IMR-90 (cell line): ENCODE measurements at places on chromosomes 12 and 14. TPM values are rescaled to one million over a fixed set of nuclear protein-coding genes. Genes with fewer than 3 reads are reported as not detected.

LHX5 gene
- total RNA-seq: not detected in 2 replicates

SLC10A1 gene
- not detected in 2 replicates for total RNA-seq

DNA sequence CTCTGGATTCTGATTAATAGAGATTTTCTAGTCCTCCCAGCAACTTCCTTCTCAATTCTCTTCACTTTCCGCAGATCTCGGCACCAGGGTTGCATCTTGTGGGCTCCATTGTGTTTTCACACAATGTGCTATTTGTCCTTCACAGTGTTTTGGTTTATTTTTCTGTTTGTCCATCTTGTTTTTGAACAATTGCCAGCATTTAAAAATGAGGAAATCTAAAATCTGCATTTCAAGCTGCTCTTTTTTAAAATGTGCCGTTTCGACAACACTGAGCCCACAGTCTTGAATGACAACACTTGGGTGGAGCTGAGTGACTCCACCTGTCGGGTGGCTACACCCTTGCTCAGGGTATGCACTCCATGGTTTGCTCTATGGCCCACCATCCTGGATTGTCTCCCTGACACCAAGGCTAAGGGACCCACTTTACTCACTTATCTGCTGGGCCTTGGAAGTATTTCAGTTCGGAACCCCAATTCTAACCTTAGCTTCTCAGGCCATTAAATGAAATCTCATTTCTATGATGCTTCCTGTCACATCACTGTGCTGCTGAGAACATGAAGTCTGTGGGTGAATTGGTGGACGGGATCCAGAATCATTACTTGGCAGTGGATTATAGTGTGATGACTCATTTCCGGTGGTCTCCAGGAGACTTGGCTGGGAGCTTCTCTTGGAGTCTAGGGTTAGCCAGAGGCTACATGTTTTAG lies 3.4 kb upstream of the MYRFL start:
- DNase-seq: peak; percentile 68

GRCh38 chr12:64656429-64656828 lies 46.1 kb downstream of the RASSF3 start:
- no peak for DNase-seq

ADGRD1 gene
- total RNA-seq: not detected in 2 replicates

DNA sequence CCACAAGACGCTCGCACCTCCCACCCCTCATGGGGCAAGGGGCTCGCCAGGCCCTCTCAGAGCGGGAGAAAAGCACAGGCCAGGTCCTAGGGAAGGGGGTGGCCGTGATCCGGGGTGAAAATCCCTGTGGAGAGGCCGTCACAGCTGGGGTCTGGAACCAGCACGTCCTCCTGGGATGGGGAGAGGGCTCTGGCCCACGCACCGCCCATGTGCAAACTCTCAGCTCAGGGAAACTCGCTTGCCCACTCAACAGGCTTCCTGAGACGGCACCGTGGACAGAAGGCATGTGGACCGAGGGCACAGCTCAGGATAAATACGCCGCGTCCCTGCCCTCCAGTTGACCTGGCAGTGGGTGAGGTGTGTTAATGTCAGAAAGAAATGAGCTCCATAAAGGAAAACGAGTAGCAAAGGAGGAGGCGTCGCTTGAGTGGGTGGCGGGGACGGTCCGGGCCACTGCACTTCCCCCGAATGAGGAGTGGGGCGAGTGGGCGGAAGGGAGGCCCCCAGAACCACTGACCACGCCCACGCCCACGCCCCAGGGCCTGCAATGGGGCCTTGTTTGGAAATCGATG lies 57.6 kb upstream of the GALNT9 start:
- no peak for DNase-seq

DNA sequence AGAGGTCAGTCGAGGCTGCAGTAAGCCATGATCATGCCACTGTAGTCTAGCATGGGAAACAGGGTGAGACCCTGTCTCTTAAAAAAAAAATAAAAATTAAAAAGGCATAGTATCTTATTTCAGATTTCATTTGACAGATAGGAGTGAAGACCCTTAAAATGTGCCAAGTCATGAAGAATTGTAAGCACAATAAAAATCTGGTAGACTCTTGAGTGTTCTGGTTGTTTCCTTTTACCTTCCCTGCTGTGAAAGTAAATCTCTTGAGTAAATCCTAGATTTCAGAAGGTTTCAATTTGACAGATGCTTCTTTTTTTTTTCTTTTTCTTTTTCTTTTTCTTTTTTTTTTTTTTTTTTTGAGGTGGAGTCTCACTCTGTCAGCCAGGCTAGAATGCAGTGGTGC lies 109.0 kb downstream of the ESR2 start:
- no peak for DNase-seq

SLC17A8 gene
- total RNA-seq: not detected in 2 replicates

AMIGO2 gene
- 31.7 and 32.6 TPM in 2 replicates for total RNA-seq

GRCh38 chr14:90536092-90536491 lies 139.3 kb downstream of the CALM1 start:
- DNase-seq: no peak

ENDOU gene
- total RNA-seq: under 0.01 TPM in 2 replicates

GRCh38 chr12:79012636-79013035 lies 148.1 kb downstream of the SYT1 start:
- DNase-seq: no peak

DNA sequence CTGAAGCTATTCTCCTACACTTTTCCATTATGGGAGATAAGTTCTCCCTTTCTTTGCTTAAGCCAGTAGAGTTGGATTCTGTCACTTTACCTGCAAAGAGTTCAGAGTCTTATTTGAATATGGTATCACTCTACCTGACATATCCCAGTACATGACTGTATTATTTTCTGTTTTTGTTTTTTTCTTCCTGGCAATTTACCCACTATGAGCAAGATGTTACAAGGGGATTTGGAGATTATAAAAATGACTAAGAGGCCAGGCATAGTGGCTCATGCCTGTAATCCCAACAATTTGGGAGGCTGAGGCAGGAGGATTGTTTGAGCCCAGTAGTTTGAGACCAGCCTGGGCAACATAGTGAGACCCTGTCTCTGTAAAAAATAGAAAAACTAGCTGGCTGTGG lies 46.4 kb upstream of the CHST11 start:
- DNase-seq: no peak

MMP19 gene
- 8.6 and 9.9 TPM in 2 replicates for total RNA-seq

GDF3 gene
- not detected in 2 replicates for total RNA-seq

DNA sequence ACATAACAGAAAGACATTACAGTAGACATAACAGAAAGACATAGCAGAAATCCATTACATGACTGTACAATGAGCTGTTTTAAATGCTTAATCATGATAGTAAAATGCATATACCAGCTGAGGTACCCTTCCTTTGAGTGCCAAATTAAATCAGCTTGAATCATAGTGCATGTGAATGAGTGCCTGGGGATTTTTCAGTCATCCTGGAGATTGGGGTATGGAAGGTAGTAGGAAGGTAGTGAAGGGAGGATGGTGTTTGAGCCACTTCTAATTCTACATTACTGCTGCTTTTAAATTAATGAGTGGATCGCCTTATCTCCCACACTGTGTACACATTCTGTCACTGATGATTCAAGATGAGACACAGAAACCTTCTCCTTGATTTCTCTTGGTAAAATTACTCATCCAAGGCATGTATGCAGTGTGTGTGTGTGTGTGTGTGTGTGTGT lies 534.2 kb downstream of the LRFN5 start:
- peak; percentile 90 for DNase-seq

DNA sequence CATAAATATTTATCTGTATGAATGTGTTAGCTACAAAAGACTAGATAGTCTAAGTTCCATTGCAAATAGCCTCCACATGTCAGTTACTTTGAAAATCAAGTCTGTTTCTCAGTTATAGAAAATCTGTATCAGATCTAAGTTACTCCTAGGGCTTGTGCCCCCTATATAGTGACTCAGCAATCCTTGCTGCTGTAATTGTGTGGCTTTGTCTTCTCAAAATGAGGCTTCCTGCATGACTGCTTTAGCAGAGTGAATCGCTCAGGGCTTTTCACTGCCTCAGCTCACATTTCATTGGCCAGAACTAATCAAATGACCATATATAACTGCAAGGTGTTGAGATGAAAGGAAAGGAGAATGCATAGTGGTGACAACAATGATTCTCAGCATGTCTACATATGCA lies 552.2 kb upstream of the STXBP6 start:
- DNase-seq: no peak

- peak; percentile 52 for DNase-seq
Observed at GRCh38 chr12:16618256-16618655, 12.3 kb upstream of the LMO3 start.

DNA sequence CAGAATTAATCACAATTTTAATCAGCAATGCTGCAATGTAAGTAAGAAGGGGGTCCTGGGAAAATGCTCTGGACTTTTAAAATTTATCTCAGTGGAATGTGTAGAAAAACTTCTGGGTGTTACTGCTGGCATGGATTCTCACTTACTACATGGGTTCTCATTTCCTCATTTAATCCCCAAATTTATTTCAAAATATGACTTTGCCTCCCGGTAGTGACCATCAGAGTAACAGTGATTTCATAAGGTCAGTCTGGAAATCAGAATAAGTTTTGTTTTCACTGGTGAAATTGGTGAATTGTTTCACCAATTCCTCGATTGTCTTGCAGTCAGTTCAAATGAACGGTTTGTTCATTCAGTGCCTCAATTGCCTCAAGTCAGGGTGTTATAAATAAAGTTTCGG lies 22.3 kb upstream of the DDHD1 start:
- no peak for DNase-seq

- DNase-seq: no peak
Observed at GRCh38 chr12:5537771-5538170, 105.9 kb downstream of the NTF3 start.

- no peak for DNase-seq
Observed at GRCh38 chr12:6450091-6450868, 1.6 kb upstream of the TAPBPL start.

DNA sequence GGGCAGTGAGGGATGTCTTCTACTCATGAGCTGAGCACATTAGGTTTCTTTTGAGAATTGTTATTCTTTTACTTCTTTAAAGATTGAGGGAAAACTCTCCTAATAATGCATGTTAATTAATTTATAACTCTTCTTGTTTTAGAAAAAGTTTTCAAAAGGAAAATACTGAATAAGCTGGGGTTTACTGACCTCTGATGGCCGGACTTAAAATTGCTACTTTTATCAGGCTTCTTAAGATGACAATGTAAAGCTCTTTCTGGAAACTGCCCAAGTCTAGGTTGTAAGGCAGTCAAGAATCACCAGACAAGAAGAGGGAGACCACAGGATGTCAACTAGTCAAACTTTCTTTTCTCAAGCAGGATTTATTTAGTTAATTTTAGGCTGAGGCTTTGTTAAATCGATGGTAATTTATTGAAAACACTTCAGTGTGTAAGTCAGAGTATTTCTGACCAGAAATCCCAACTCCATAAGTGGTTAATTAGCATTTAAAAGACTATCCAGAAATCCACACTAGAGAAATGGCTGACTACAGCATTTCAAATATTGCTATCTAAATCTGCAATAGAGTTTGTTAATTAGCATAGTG lies 82.1 kb downstream of the AVPR1A start:
- DNase-seq: peak; percentile 75

DNA sequence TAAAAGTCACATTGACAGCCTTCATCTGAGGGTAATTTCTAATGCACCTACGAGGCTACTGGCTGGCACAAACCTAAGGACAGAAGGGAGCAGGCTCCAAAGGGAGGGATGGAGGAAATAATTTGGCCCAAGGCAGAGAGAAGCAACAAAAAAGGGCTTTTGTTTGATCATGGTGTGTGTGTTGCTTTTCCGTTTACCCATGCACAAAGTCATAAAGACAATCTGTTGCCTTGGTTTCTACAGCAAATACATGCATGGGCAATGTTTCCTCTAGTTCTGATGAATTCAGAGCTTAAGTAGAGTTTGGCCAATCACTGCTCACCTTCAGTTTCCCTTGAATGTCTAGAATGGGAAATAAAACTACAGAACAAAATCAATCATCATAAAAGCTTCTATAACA lies 262.5 kb upstream of the CAND1 start:
- no peak for DNase-seq

GRCh38 chr12:117466677-117467362 lies 105.4 kb upstream of the NOS1 start:
- DNase-seq: no peak

GRCh38 chr12:115574826-115575225 lies 702.7 kb downstream of the MED13L start:
- no peak for DNase-seq
